ENCODE measurements at places on chromosomes 1 and 21.

GRCh38 chr1:51551081-51551480 is 32.0 kb upstream of the EPS15 start:
- DNase-seq: no peak

GRCh38 chr1:188043536-188044245 is 1214.9 kb downstream of the PLA2G4A start:
- DNase-seq: no peak

DNA sequence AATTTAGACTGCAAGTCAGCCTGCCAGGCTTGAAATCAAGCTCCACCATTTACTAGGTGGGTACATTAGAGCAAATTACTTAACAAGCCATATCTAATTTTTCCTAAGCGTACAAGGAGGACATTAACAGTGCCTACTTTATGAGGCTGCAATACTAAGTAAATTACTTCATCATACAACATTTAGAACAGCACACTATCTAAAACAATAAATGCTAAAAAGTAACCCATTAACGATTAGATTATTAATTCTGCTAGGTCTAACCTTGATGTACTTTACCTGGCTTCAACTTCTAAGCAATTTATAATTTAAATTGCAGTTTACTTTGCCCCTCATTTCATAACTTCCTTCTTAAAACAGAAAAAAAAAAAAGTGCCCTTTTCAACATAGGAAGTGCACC is 1155.6 kb upstream of the NCAM2 start:
- DNase-seq: no peak

DNA sequence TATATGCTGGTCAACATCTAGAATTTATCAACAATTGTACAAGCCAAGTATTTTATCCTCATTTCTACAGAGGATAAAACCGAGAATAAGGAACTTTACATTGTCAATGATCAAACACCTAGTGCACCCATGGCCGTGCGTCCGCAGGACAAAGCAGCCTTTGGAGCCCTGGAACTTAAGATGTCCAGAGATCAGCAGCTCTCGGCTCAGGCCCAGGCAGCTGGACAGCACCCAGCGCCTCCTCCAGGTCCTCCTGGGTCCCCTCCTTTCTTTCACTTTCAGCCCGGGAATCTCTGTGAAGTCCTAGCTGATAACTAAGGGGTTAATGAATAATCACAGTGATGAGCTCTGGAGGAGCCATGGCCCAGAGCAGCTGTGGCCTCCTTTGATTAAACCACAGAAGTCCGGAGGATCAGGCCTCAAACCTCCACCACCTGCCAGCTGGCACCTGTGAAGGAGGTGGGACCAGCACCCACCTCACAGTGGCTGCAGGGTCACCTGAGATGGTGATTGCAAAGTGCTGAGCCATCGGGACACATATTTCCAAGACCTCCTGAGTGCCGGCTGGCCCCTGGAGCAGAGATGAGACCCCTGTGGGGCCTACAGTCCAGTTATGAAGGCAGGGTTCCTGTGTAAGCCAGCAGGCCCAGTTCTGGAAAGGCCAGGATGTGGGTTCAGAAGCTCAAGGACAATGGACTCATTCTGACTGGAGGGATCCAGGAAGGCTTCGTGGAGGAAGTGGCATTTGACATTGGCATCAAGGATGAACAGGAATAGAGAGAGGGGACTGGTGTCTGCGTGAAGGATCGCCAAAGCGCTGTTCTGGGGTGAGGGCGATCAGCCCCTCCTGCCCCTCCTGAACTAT is 11.6 kb upstream of the SAMD11 start:
- DNase-seq: peak; percentile 22

DNA sequence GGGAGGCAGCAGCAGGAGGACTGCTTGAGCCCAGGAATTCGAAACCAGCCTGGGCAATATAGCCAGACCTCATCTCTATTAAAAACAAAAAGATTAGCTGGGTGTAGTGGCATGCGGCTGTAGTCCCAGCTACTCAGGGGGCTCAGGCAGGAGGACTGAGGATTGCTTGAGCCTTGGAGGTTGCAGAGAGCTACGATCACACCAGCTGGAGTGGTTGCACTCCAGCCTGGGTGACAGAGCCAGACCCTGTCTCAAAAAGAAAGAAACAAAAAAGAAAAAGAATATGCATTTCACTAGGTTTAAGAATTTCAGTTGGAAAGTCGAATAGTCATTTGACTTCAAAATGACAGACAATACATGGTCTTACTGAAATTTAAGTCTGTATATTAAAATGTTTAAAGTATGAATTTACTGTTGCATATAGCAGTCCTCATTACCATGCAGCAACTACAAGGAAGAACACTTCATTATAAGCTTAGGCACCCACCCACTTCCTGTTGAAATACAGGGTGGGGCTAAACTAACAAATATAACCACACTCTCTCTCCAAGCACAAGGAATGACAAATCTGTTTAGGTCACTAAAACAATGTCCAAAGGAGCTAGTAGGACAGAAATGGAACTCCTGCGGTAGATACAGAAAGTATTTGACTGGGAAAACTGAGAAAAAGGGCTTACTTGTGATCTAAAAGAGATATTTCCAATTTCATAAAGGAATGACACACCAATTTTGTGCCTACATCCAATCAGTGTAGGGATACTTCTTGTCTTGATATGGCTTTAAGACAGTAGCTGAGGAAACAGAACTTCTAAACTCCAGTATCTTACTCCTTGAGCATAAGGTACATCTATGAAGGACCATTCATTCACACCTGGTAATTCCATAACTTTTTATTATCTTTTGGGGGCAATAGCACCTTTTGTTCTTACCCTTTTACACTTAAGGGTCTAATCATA is 44.1 kb downstream of the GPR3 start:
- peak; percentile 78 for DNase-seq

DNA sequence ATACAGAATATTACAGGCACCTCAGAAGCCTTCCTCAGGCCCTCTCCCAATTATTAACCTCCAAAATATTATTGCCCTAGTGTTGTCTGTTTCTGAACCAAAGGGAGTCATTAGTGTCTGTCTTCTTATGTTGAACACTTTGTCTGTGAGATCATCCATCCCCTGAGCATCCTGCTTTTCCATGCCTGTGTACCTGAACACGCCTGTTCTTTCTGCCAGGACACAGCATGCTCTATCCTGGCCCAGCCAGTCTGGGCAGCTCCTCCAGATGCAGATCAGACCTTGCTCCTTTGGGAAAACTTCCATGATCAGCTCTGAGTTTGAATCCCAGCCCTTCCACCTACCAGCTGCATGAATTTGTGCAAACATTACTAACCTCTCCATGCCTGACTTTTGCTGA is 11.0 kb upstream of the CDC42 start:
- DNase-seq: no peak

- no peak for DNase-seq
These were observed 41.7 kb downstream of the EDN2 start for GRCh38 chr1:41442697-41443251.

DNA sequence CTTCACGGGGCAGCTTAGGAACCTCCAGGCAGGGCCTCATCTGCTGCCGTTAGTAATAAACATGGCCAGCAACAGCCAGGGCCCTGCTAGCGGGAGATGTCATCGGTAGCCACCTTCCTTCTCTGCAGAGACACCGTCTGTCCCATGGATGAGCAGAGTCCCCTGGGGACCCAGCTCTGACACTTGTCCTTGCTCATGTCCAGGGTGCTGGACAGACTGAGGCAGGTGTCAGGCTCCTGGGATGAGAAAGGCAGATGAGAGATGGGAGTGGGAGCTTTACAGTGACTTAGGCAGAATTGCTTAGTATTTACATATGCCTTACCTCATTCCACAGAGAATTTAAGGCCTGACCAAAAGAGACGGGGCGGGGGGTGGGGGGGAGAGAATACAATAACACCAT is 25.0 kb downstream of the CAPN2 start:
- no peak for DNase-seq

GRCh38 chr1:162359523-162360236 is 17.0 kb downstream of the SPATA46 start:
- no peak for DNase-seq

DNA sequence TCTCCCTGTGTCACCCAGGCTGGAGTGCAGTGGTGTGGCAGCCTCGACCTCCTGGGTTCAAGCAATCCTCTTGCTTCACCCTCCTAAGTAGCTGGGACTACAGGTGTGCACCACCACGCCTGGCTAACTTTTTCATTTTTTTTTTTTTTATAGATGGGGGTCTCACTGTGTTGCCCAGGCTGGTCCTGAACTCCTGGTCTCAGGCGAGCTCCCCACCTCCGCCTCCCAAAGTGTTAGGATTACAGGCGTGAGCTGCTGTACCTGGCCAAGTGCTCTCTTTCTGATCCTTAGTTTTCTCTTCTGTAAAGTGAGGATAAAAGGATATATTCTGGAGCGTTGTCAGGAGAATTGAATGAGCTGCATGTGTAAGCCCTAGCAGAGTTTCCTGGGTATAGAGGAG is 68.7 kb downstream of the GALNT2 start:
- no peak for DNase-seq

DNA sequence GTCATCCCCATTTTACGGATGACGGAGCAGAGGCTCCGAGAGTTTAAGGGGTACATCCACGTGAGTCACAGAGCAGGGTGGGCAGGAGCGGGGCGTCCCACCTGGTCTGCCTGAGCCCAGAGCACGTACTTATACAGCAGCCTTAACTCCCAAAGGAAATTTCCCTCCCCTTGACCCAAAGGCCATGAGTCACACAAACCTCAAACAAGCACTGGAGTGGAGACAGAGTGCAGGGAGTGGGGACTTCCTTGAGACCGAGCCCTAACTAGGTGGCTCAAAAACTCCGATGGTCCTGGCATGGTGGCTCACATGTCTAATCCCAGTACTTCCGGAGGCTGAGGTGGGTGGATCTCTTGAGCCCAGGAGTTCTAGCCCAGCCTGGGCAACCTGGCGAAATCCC is 141.6 kb upstream of the KLHDC7A start:
- no peak for DNase-seq

DNA sequence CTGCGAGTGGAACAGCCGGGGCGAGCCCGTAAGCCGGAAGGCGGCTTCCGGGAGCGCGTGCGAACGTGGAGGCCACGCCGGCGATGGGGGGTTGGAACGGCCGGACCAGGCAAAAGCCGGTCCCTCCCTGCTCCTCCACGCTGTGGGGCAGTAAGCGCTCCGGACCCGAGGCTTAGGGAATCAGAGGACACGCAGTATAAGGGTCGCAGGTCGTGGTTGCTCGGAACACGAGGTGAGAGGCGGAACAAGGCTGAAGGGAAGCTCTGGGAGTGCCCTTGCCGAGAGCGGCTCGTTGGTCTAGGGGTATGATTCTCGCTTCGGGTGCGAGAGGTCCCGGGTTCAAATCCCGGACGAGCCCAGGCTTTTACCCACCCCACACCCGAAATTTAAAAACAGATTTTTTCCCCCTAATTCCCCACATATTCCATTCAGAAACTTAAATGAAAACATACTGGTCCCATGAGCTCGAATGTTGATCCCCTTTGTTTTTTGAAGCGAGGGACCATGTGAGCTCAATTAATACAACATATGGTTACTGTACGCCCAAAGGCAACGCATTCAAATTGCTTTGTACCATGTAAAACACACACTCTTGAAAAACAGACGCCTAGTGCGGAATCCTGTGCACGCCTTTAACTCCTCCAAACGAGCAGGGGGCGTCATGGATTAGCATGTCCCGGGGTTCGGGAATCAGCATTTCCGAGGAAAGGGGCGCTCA is 7.2 kb upstream of the MPZL1 start:
- peak; percentile 89 for DNase-seq

DNA sequence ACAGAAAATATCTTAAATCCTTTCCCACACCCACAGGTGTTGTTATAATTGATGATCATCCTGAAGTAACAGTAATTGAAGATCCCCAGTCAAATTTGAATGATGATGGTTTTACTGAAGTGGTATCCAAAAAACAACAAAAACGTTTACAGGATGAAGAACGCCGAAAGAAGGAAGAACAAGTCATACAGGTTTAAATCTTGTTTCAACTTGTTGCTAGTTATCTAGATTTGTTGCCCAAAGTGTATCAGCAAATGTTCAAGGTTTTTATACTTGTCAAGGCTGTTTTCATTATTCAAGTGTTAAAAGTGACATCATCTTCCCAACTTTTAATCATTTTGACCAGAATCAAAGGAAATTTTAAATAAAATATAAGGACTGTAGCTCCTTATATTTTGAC is 64.7 kb downstream of the PRRC2C start:
- no peak for DNase-seq

DNA sequence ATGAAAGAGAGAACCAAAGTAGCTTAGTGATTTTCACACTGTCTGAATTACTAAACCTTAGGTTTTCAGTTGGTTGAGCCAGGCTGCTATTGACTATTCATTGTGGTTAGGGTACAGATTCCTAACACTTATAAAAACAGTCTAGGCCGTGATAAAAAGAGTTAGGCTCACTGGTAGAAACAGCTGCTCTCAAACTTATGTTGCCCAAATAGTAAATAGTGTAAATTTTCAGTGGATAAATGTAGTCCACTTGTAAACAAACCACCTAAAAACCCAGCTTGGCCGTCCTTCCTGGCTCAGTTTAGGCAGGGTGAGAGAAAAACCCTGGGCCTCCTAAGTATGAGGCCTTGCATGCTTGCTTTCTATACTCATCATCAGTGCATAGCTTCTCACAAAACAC is 34.9 kb downstream of the ARID1A start:
- DNase-seq: peak; percentile 40

- no peak for DNase-seq
These were observed 37.9 kb downstream of the FABP3 start for GRCh38 chr1:31335007-31335406.

- no peak for DNase-seq
These were observed 36.2 kb downstream of the KIAA1614 start for GRCh38 chr1:180948641-180949615.

- DNase-seq: no peak
These were observed 21.1 kb downstream of the PLA2G4A start for GRCh38 chr1:186849826-186850225.

DNA sequence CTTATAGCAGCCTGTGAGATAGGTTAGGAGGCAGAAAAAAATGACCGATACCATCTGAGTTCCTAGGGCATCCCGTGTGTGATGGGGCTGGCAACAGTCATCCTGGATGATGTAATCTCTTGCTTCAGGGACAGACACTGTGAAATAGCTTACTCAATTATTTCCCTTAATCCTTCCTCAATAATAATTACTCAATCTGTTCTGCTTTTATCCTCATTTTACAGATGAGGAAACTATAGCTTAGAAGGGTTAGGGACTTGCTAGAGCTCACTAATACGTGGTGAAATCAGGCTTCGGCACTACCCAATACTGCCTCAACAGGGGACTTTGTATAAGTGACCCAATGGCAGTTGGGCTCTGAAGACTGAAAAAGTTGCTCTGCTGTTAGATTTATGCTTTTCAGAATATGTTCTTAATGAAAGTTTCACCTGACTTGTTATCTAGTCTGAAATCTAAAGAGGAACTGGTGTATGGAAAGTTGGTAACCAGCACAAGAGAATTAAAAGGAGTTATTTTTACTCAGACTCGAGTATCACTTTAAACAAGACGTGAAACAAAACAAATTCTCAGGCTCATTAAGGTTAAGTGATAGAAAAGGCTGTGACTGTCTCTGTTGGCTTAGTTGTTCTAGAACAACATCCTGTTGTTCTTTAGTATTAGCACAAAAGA is 14.4 kb downstream of the CD55 start:
- DNase-seq: no peak

Measured in SJSA1 (cell line).